Mammary epithelial cell (primary cell): ENCODE measurements at places on chromosomes 1 and 21. TPM values are rescaled to one million over a fixed set of nuclear protein-coding genes. Genes with fewer than 3 reads are reported as not detected.

The SH2D2A gene
- total RNA-seq: not detected

The RIPK4 gene
- 31.7 and 50.1 TPM in 2 replicates for total RNA-seq

DNA sequence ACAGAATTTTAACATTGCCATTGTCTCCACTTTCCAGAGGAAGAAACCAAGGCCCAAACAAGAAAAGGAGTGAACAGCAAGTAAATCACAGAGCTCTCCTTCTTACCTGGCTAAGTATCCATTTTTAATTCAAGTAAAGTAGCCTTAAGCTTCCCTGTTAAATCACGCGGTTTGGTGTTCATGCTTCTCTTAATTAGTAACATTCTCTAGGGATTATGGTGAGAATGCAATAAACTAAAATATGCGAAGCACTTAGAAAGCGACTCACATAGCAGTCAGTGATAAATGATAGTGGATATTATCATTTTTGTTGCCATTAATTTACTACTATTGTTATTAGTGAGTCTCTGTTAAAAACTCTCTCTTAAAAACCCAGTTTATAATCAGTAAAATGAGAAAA is 630.5 kb upstream of the TMPRSS15 start:
- DNase-seq: no peak

GRCh38 chr1:96234299-96234698 is 487.3 kb upstream of the PTBP2 start:
- peak; percentile 3 for DNase-seq

DNA sequence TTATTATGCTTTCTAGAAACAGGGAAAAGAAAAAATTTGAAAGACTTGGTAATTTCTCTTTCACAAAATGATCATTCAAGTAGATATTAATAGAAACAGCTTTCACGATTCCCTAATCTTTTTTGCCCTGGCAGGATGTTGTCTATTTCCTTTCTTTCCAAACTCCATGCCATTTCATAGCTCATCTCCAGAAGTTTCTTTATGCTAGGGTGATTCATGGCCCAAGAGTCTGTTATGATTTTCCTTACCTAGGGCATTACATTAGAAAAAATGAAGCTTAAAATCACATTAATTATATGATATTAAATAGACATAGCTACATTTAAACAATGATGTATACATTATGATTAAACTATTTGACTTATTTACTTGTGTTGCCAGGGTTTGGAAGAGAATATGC is 762.1 kb downstream of the LTN1 start:
- no peak for DNase-seq

GRCh38 chr1:82441402-82441801 is 640.7 kb downstream of the ADGRL2 start:
- DNase-seq: no peak

GRCh38 chr1:39394598-39394997 is 96.8 kb upstream of the BMP8A start:
- peak; percentile 82 for DNase-seq

- DNase-seq: peak; percentile 41
Measured at GRCh38 chr1:74180490-74180889, 17.5 kb downstream of the LRRIQ3 start.

- DNase-seq: no peak
Measured at GRCh38 chr1:21927533-21928237, 9.4 kb downstream of the HSPG2 start.

DNA sequence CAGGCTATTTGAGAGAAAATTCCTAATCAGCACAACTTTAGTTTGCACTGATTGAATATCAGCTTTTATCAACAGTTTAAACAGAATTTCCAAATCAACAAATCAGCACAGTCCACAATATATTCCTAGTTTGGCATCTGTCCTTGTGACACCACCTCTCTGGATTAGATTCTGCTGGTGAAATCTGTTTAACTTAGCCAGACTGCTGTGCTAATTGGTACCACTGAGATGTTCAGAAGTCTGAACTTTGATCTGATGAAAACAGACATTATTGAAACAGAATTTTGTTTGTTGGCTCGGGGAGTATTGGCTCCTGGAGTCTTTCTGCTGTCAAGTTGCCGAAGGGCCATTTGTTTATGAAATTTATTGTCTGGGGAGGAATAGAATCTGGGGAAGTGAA is 17.0 kb upstream of the NGF start:
- DNase-seq: no peak

DNA sequence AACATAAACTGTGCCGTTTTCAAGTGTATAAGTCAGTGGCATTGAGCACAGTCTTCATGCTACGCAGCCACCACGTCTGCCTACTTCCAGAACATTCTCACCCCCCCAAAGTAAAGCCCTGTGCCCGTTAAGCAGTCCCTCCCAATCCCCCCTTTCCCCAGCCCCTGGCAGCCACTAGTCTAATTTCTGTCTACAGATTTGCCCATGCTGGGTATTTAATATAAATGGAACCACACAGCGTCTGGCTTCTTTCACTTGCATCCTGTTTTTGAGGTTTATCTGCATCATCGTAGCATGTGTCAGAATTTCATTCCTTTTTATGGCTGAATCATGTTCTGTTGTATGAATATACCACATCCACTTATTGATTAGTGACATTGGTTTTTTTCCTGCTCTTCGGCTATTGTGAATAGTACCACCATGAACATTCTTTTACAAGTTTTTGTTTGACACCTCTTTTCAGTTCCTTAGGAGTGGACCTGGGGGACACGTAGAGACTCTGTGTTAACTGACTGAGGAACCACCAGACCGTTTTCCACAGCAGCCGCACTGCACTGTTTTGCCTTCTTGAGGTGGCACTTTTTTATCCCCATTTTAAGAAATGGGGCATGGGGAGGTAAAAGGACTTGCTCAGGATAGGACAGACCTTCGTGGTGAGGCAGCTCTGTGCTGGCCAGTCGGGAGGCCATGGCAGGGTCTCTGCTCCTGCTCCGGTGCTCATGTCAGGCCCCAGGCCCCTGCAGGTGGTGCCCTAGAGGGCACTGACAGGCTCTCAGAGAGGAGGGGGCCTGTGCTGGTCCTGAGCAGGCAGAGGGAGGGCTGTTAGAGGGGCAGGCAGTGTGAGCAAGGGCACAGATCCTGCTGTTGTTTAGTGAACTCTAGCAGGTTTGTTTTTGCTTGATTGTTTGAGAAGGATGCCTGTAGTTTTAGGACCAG is 123.8 kb downstream of the PCBP3 start:
- DNase-seq: no peak

- DNase-seq: peak; percentile 40
Measured at GRCh38 chr1:33222381-33222780, 33.9 kb upstream of the ZNF362 start.

- DNase-seq: no peak
Measured at GRCh38 chr1:109822749-109823542, 59.2 kb upstream of the EPS8L3 start.

DNA sequence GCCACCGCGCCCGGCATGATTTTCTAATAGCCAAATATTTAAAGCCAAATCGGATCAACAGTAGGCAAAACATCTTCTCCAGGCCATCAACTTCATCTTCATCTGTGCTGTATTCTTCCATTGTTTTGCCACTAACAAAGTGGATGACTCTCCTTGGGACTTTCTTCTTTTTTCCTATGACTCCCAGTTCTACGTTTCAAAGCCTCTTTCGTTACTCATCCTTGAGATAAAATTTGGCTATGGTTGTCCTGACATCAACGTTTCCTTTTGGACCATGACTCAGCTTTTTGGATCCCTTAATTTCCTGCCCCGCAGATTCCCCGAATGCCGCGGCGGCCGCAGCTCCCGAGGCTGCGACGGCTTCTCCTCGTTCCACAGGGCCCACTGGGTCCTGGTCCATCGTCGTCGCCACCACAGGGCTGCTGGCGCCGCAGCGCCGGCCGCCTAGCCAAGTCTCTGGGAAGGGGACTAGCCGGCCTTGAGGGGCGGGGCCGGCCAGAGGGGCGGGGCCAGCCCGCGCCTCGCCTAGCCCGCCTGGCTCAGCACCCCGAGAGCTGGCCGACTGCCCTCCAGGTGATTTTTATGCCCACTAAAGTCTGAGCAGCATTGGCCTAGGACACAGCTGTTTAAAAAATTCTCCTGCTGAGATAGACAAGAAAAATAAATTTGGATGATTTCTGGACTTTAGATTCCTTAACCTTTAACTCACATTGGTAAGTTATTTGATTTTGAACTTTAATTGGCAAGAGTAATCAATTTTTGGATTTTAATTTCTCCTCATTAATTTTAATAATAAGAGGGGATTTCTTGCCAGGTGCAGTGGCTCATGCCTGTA is 93.9 kb downstream of the ADCY10 start:
- peak; percentile 94 for DNase-seq

DNA sequence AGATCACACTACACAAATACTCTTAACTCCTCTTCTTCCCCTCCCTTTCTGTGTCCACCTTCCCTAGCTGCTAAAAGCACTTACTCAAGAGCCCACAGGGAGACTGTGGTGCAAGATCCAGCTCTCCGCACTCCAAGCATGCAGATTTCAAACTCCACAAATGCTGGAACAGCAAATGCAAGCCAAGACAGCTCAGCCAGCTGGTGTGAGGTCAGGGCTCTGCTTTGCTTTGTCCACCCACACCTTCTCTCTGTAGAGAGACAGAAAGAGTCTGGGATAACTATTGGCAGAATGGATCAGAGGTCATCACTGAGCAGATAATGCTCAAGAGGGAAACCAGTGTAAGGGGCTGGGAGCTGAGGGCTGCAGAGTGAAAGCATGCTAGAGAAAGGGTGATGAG is 45.2 kb upstream of the DPT start:
- no peak for DNase-seq

- DNase-seq: no peak
Measured at GRCh38 chr1:199665371-199665770, 362.1 kb upstream of the NR5A2 start.
